ENCODE measurements at places on chromosomes 3 and 15. TPM values are rescaled to one million over a fixed set of nuclear protein-coding genes. Genes with fewer than 3 reads are reported as not detected.
A peak's percentile ranks its signal among the peaks of the same experiment; 100 is the strongest.

- DNase-seq: no peak
- no peak overlapping the region for H3K4me3 ChIP-seq
- H3K27me3 ChIP-seq: no peaks in the 10 kb centered on the region
- peaks cover 27% of the 10 kb centered on the region for H3K4me1 ChIP-seq
- peaks cover 6% of the 10 kb centered on the region for H3K36me3 ChIP-seq
Observed at GRCh38 chr15:41955807-41956525, 16.4 kb downstream of the EHD4 start.

DNA sequence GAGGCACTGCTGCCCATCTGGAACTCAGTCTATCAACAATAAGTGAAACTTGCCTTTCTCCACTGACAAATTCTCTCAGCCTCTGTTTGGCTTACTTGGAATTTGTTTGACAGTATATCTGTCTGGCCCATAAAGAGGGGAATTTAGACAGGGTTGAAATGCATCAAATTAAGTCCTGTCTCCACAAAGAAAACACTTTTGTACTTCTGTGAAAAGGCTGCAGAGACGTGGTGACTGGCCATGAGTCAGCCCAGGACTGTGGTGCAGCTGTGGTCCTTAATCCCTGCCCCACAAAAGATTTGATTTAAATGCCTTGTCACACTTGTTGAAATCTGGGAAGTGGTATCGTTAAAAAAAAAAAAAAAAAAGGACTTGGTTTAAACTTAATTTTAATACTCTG lies 47.5 kb downstream of the RYR3 start:
- DNase-seq: no peak
- no peak overlapping the region for H3K27ac ChIP-seq
- peaks cover 17% of the 10 kb centered on the region for H3K27me3 ChIP-seq
- H3K4me1 ChIP-seq: no peaks in the 10 kb centered on the region
- H3K4me3 ChIP-seq: no peak overlapping the region
- H3K36me3 ChIP-seq: no peaks in the 10 kb centered on the region

GRCh38 chr15:66387163-66388042 lies 691 bp downstream of the MAP2K1 start:
- no peaks in the 10 kb centered on the region for H3K27me3 ChIP-seq
- DNase-seq: no peak
- H3K36me3 ChIP-seq: no peaks in the 10 kb centered on the region
- H3K4me1 ChIP-seq: peaks cover 44% of the 10 kb centered on the region
- peak overlapping the region; percentile 91 for H3K27ac ChIP-seq
- peak overlapping the region; percentile 100 for H3K4me3 ChIP-seq

- H3K27ac ChIP-seq: no peak overlapping the region
- no peaks in the 10 kb centered on the region for H3K27me3 ChIP-seq
- H3K36me3 ChIP-seq: peaks cover 7% of the 10 kb centered on the region
- no peak overlapping the region for H3K4me3 ChIP-seq
Observed at GRCh38 chr3:188396251-188396650, 242.3 kb downstream of the LPP start.

- peak overlapping the region; percentile 60 for H3K27ac ChIP-seq
- peaks cover 12% of the 10 kb centered on the region for H3K4me1 ChIP-seq
- no peak overlapping the region for H3K4me3 ChIP-seq
- no peaks in the 10 kb centered on the region for H3K27me3 ChIP-seq
Observed at GRCh38 chr15:79853492-79854328, 43.1 kb downstream of the MTHFS start.

GRCh38 chr3:127182431-127182830 lies 10.5 kb upstream of the PRR23E start:
- no peak overlapping the region for H3K27ac ChIP-seq
- no peaks in the 10 kb centered on the region for H3K4me1 ChIP-seq
- peaks cover 29% of the 10 kb centered on the region for H3K27me3 ChIP-seq
- no peak overlapping the region for H3K4me3 ChIP-seq

GRCh38 chr3:177618873-177619733 lies 421.8 kb upstream of the TBL1XR1 start:
- H3K27ac ChIP-seq: peak overlapping the region; percentile 91
- H3K27me3 ChIP-seq: no peaks in the 10 kb centered on the region
- H3K36me3 ChIP-seq: peaks cover 1% of the 10 kb centered on the region

DNA sequence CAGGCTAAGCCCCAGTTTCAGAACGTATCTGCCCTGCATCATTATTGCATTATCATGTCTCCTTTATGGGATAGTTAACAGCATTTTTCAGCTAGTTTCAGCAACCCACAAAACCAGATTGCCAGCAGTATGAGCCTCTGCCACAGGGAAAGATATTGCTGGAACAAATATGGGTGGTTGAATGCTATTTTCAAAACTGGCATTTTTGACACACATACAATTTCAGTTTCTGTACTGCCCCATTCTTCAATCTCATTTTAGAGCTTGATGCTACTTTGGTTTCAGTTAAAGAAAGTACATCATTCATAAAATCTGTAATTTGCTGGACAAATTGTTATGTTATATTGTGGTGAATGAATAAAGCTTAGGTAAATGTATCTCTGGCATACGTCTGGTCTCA lies 1037.5 kb downstream of the NAALADL2 start:
- no peak overlapping the region for H3K4me3 ChIP-seq
- no peaks in the 10 kb centered on the region for H3K36me3 ChIP-seq
- H3K27me3 ChIP-seq: no peaks in the 10 kb centered on the region
- H3K27ac ChIP-seq: no peak overlapping the region
- DNase-seq: no peak
- H3K4me1 ChIP-seq: no peaks in the 10 kb centered on the region

DNA sequence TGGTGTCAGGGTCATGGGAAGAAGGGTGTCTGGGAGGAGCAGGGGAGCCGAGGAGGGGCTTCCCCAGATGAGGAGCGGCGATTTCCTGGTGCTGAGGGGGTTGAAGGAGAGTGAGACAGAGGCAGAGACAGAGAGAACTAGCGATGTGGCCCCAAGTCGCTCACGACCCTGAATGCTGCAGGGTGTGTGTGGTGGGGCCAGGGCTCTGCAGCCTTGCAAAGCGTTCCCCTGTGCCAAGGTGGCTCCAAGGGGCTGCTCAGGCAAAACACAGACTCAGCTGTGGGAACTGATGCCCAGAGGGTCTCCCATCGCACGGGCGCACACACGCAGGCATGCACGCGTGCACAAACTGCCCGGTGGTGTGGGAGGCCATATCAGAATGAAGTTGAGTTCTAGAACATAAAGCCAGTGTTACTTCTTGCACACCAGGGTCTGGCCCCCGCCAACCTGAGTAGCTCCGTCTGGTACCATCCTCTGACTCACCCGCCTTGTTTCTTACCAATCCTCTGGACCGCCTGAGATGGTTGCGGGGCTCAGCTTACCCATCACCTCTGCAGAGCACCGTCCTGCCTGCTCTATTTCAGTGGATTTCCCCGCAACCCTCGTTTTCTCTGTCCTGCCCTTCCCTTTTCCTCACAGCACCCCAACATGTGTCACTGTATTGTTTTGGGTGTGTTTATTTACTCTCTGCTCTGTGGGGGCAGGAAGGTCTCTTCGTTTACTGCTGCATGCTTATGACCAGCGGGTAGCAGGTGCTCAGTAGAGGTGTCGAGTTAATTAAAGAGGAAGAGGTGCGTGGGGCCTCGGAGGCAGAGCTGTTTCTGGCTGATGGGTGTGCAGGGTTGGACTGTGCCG lies 4.5 kb downstream of the MELTF start:
- DNase-seq: no peak
- no peak overlapping the region for H3K27ac ChIP-seq
- H3K27me3 ChIP-seq: peaks cover 10% of the 10 kb centered on the region
- no peaks in the 10 kb centered on the region for H3K36me3 ChIP-seq
- H3K4me3 ChIP-seq: no peak overlapping the region

GRCh38 chr15:41862515-41863116 lies 24.0 kb downstream of the PLA2G4B start:
- no peak overlapping the region for H3K4me3 ChIP-seq

- no peaks in the 10 kb centered on the region for H3K4me1 ChIP-seq
- no peak overlapping the region for H3K27ac ChIP-seq
- no peak overlapping the region for H3K4me3 ChIP-seq
Observed at GRCh38 chr3:84755860-84756259, 202.9 kb upstream of the CADM2 start.

- H3K27me3 ChIP-seq: no peaks in the 10 kb centered on the region
- peaks cover 29% of the 10 kb centered on the region for H3K4me1 ChIP-seq
- H3K4me3 ChIP-seq: no peak overlapping the region
- H3K36me3 ChIP-seq: no peaks in the 10 kb centered on the region
Observed at GRCh38 chr3:78917536-78917935, 850.3 kb downstream of the ROBO1 start.

- H3K36me3 ChIP-seq: peaks cover 19% of the 10 kb centered on the region
- DNase-seq: no peak
- peak overlapping the region; percentile 95 for H3K27ac ChIP-seq
- H3K4me1 ChIP-seq: peaks cover 58% of the 10 kb centered on the region
- no peak overlapping the region for H3K4me3 ChIP-seq
- H3K27me3 ChIP-seq: no peaks in the 10 kb centered on the region
Observed at GRCh38 chr3:52051444-52051843, 4.9 kb downstream of the DUSP7 start.

- no peaks in the 10 kb centered on the region for H3K36me3 ChIP-seq
- H3K4me1 ChIP-seq: no peaks in the 10 kb centered on the region
- H3K27me3 ChIP-seq: peaks cover 11% of the 10 kb centered on the region
- H3K4me3 ChIP-seq: no peak overlapping the region
- no peak for DNase-seq
- no peak overlapping the region for H3K27ac ChIP-seq
Observed at GRCh38 chr3:85740561-85740960, 781.8 kb downstream of the CADM2 start.

- H3K4me3 ChIP-seq: no peak overlapping the region
- H3K36me3 ChIP-seq: no peaks in the 10 kb centered on the region
- H3K27ac ChIP-seq: no peak overlapping the region
- no peak for DNase-seq
Observed at GRCh38 chr3:153625506-153625905, 463.5 kb downstream of the RAP2B start.

- DNase-seq: no peak
- H3K4me3 ChIP-seq: no peak overlapping the region
- peaks cover 25% of the 10 kb centered on the region for H3K27me3 ChIP-seq
Observed at GRCh38 chr15:40429068-40429710, 11.6 kb upstream of the BAHD1 start.

- no peak for DNase-seq
- H3K4me3 ChIP-seq: no peak overlapping the region
- no peak overlapping the region for H3K27ac ChIP-seq
- H3K4me1 ChIP-seq: no peaks in the 10 kb centered on the region
Observed at GRCh38 chr3:120931593-120931992, 23.6 kb downstream of the STXBP5L start.

GRCh38 chr3:53726643-53727042 lies 119.6 kb downstream of the CHDH start:
- no peak overlapping the region for H3K4me3 ChIP-seq
- peaks cover 37% of the 10 kb centered on the region for H3K27me3 ChIP-seq
- no peaks in the 10 kb centered on the region for H3K36me3 ChIP-seq
- no peak for DNase-seq

The ACSBG1 gene
- total RNA-seq: not detected

The CORO2B gene
- total RNA-seq: 79.4 TPM

The KLF15 gene
- 1.8 TPM for total RNA-seq

The EBLN2 gene
- 3.3 TPM for total RNA-seq

The TNFSF10 gene
- total RNA-seq: not detected

The TRH gene
- not detected for total RNA-seq
